OCI-LY7 (cell line): ENCODE measurements at places on chromosomes 6 and 20. TPM values are rescaled to one million over a fixed set of nuclear protein-coding genes. Genes with fewer than 3 reads are reported as not detected.

HELZ2 gene
- 8.3 and 8.6 TPM in 2 replicates for total RNA-seq

ASIP gene
- total RNA-seq: 0.70 and 0.82 TPM in 2 replicates

LTB gene
- 36.9 and 39.2 TPM in 2 replicates for total RNA-seq

WFDC5 gene
- total RNA-seq: not detected in 2 replicates

FRMD1 gene
- not detected in 2 replicates for total RNA-seq

PGC gene
- total RNA-seq: not detected in 2 replicates

GRM4 gene
- 0.85 and 1.3 TPM in 2 replicates for total RNA-seq

OPRM1 gene
- total RNA-seq: not detected in 2 replicates

MOXD1 gene
- 0.20 and 0.74 TPM in 2 replicates for total RNA-seq

SLC22A7 gene
- not detected in 2 replicates for total RNA-seq

MAS1 gene
- not detected in 2 replicates for total RNA-seq

PLCB4 gene
- total RNA-seq: not detected in 2 replicates

DNA sequence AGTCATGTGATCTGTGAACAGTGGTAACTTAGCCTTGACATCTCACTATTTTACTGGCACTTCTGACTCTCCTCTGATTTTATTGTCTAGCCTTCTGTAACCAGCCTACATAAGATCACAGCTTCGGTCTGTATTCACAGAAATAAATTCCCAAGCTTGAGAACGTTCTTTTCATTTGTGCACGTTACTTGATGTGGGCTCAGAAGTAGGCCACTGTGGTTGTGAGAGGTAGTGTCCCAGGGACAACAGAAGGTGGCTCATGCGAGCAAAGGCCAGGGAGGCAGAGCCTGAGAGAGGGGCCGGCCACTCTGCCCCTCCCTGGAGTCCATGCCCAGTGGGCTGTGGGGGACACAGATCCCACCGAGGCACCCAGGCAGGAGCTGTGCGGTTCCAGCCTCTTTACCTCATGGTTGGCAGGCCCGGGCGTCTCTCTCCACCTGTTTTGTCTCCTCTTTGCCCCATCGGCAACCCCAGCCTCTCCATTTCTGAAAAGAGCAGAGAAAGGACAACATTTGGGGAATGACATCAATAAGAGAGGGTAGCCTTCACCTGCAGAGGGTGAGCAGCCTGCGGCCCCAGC lies 207.5 kb upstream of the CST7 start:
- DNase-seq: no peak

GRCh38 chr6:159595173-159595572 lies 97.9 kb downstream of the SOD2 start:
- no peak for DNase-seq

GRCh38 chr6:113326781-113327180 lies 530.4 kb upstream of the MARCKS start:
- DNase-seq: no peak

DNA sequence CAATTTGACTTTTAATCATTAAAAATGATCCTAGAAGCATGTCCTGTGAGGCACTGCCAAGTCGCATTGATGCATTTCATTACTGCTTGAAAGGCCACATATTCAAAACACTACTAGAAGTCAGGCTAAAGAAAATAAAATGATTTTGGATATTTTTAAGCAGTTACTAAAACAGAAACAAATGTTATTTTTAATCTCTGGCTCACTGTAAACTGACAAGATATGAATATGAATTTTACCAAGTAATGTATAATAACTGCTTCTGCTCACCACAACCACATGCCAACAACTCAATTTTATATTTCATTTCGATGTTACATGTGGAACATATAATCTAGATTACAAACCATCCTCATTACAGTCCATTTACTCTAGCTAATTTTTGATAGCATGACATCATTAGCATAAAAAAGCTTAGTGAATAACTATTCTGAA lies 90.6 kb downstream of the ATXN1 start:
- DNase-seq: no peak

DNA sequence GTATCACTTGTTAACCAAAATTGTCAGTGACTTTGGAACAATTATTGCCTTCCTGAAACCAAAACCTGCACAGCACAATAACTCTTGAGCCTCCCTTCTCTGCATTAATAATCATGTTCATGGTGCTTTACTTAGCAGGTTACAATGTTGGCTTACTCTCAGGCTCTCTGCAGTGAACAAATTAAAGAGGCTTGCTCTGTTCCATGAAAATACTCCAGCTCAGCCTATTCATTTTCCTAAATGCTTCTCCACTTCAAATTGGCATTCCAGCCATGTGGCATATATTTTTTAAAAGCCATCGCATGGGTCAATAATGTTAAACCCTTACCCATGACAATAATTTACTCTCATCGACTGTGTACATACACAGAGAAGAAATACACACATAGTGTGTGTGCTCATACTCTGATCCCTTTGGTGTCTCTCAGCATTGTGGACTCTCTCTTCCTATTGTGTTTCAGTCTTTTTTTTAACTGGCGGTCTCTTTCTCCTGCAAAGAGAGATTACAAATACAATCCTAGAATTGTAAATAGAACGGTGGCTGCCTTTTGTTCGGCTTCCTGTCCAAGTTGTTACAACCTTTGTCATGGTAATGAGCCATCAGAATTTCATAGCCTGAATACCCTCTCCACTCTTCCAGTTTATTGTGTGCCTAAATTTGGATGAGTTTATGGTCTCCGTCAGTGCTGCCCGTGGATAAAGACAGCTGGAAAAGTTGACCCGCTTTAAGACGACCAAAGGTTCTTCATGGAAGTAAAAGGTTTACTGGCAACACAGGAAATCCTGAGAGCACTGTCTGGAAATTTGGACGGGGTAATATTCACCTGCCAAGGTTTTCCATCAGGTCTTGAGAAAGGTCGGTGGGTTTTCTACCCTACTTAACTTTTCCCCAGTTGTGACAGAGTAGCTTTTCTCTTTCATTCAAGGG lies 263.6 kb downstream of the CD83 start:
- DNase-seq: no peak

DNA sequence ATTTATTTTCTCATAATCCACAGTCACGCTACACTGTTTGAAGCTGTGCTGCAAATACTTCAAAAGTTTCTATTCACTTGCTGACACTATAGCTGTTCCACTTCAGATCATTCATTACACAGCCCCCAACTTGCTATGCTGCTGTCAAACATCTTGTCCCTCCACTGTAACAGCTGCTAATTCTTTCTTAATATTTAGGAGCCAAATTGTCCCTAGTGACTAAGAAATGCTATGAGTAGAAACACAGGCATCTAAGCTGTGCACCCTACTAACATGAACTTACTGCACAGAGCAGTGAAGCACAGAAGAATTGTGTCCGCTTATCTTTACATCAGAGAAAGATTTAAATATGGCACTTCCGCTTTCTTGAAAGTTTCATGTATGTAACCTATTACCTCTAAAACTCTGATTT lies 91.3 kb downstream of the PDE10A start:
- no peak for DNase-seq

DNA sequence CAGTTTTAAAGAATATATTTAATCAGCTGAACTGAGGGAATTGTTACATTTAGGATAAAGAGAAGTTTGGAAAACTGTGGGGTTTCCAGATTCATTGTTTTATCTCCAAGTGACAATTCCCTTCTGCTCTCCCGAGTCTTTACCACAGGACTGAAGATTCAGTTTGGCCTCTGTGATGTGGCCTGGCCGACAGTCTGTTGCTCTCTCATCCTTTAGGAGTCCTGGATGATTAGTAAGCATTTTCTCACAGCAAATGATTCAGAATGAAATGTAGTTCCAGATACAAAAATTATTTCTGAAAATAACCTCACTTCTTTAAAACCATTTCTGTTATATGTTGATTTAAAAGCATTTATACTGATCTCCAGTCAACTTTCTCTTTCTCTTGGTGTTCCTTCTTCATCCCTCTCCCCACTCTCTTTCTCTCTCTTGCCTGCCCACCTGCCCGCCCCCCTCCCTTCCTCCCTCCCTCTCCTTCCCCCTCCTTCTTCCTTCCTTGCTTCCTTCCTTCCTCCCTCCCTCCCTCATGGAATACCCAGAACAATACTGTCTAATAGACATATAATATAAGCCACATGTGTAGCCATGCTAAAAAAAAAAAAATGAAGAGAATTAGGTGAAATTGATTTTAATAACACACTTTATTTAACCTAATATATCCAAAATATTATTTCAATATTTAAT lies 254.9 kb downstream of the PRL start:
- DNase-seq: no peak

GRCh38 chr6:14595751-14596150 lies 478.2 kb downstream of the CD83 start:
- no peak for DNase-seq

DNA sequence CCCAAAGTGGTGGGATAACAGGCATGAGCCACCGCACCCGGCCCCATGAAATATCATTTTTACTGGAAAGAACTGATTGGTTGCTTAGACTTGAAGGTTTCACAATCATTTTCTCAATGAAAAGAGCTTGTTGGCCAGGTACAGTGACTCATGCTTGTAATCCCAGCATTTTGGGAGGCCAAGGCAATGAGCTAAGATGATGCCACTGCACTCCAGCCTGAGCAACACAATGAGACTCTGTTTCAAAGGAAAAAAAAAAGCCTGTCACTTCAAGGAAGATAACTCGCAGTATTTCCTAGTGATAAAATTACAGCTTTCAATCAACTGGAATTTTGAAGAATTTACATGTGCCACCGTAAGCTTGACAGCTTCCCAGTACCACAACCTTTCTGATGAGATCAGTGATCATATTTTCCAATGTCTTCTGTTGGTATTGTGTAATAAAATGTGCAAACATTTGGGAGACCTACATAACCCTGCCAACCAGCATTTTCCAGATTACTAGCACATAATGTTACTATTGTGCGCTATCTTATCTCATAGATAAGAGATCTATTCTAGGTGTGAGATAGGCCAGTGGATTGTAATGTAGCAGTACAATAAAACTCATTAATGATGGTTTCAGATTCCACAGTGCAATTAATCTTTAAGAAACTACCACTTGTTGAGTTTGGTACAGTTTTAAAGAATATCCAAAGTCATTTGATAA lies 7.2 kb downstream of the PNLDC1 start:
- no peak for DNase-seq

GRCh38 chr6:41658636-41659035 lies 20.4 kb downstream of the MDFI start:
- no peak for DNase-seq

- DNase-seq: no peak
These were observed 235.7 kb downstream of the MYLK4 start for GRCh38 chr6:2514965-2515543.

DNA sequence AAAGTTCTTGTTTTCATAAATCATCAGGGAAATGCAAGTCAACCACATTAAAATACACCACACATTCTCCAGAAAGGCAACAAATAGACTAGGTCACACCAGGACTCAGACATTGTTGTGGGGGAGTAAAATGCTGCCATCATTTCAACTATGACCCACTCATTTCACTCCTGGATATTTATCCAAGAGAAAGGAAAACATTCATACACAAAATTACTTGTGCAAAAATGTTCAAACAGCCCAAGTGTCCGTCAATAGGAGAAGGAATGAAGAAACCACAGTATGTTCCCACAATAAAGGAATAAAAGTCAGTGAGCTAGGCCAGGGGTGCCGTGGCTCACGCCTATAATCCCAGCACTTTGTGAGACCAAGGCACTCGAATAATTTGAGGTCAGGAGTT lies 81.5 kb upstream of the QKI start:
- no peak for DNase-seq

DNA sequence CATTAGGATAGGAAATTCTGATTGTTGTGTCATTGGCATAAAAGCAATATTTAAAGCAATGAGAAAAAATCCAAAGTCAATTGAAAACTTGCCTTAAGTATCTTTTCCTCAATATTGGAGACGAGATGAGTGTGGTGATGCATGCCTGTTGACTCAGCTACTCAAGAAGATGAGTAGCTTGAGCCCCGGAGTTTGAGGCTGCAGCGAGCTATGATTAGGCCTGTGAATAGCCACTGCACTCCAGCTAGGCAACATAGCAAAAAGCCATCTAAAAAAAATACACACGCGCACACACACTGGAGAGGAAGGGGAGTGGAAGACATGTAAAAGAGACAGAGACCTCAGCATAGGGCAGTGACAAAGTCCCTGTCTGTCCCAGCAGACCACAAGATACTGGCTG lies 9.7 kb upstream of the MARCKS start:
- DNase-seq: no peak

GRCh38 chr6:119966484-119966883 lies 616.9 kb upstream of the MAN1A1 start:
- peak; percentile 66 for DNase-seq

- DNase-seq: no peak
These were observed 137.5 kb upstream of the AGPAT4 start for GRCh38 chr6:161411265-161411944.

- no peak for DNase-seq
These were observed 30.5 kb downstream of the SAYSD1 start for GRCh38 chr6:39084506-39084905.

GRCh38 chr6:15331629-15332251 lies 85.9 kb downstream of the JARID2 start:
- peak; percentile 46 for DNase-seq

- no peak for DNase-seq
These were observed 319.6 kb upstream of the ARID1B start for GRCh38 chr6:156457601-156458000.

DNA sequence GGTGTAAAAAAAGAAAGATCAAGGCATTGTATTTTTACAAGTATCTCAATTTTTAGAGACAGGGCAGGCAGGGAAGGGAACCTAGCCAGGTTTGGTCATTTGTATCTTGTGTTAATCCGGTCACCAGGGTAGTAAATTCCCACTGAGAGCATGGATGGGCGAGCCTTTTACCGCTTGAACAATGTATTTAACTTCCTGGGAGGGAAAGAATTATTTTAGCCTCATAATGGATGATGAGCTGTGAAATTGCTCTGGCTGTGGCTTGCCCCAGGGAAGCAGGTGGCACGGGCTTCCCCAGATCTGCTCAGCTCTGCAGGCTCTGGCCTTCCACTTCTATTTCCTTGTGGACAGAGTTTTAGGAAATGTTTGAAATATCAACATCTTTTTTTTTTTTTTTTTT lies 72.9 kb downstream of the TOX2 start:
- no peak for DNase-seq

- DNase-seq: no peak
These were observed 18.9 kb downstream of the GABRR1 start for GRCh38 chr6:89198235-89198634.

- no peak for DNase-seq
These were observed 26.6 kb upstream of the FBXL4 start for GRCh38 chr6:98974309-98974708.

GRCh38 chr6:5997420-5997987 lies 9.2 kb downstream of the NRN1 start:
- DNase-seq: peak; percentile 20

- DNase-seq: no peak
These were observed 5.4 kb upstream of the POU3F2 start for GRCh38 chr6:98828941-98829411.

DNA sequence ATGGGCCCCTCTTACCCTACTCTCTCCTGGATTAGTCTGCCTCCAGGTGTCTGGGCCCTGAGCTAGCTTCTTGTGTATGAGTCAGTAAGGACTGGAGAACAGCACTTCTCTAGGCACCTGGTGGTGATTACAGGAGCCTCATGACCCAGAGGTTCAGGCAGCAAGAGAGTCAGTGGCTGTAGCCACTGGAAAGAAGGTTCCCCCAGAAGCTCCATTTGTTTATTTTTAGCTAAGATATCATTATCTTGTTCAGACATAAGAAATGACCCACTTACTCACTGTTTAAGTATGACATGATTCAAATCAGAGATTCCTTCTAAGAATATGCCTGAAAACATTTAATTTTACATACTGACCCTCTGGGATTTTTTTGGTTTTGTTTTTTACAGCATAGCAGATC lies 23.6 kb upstream of the SLC4A11 start:
- DNase-seq: no peak
